ENCODE measurements at places on chromosomes 7 and 10.

GRCh38 chr10:23157239-23157681 lies 34.9 kb upstream of the PTF1A start:
- DNase-seq = no peak

- DNase-seq = no peak
Measured at GRCh38 chr10:86553213-86553612, 31.6 kb upstream of the WAPL start.

DNA sequence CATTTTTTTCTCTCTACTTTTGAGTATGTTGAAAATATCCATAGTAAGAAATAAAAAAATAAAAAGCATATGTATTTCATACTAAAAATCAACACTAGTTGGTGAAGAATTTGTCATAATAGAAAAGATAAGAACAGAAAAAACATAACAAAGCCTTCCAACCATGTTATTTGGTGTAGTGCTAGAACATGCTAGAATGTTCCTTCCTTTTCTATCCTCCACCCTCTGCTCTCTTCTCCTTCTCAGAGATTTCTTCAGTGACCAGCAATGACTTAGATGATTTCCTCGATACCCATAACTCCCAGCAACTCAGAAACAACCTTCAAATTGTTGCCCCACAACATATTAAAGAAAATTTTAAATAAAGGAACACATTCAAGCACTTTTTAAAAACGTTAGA lies 2.6 kb downstream of the ZC3HAV1 start:
- DNase-seq = no peak

- no peak for DNase-seq
Measured at GRCh38 chr10:60517805-60518204, 128.1 kb upstream of the ANK3 start.

DNA sequence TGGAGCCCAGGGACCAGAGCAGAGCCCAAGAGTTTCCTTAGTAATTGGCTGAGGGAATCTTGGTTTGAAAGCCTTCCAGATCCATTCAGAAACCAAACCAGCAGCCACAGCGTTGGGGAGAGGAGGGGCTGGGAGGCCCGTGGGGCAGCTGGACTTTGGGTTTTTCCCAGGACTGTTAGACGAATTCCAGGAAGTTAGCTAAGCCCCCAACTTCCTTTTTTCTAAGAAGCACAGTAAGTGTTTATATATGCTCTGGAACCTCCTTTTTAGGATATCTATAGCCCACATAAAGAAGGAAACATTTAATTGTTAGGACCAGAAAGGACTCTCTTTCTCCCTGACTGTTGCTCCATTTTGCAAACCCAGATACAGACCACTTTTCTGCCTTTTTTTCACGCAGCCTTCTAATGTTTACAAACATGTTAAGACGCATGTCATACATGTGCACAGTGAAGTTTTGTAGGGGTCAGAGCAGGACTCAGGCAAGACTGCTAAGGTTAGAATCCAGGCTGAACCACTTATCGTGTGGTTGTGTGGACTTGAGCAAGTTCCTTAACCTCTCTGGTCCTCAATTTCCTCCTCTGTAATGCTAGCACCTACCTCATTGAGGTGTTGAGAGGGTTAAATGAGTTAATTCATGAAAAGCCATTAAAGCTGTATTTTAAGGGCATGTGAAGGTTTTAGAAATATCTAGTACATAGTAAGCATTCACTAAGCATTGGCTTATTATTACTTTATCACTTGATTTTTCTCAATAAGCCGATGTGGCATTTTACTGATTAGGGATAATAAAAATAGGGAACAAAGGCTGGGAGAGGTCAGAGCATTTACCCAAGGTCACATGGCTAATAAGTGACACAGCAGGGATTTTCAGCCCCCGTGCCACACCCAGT lies 42.4 kb downstream of the TBATA start:
- DNase-seq = peak; percentile 86

DNA sequence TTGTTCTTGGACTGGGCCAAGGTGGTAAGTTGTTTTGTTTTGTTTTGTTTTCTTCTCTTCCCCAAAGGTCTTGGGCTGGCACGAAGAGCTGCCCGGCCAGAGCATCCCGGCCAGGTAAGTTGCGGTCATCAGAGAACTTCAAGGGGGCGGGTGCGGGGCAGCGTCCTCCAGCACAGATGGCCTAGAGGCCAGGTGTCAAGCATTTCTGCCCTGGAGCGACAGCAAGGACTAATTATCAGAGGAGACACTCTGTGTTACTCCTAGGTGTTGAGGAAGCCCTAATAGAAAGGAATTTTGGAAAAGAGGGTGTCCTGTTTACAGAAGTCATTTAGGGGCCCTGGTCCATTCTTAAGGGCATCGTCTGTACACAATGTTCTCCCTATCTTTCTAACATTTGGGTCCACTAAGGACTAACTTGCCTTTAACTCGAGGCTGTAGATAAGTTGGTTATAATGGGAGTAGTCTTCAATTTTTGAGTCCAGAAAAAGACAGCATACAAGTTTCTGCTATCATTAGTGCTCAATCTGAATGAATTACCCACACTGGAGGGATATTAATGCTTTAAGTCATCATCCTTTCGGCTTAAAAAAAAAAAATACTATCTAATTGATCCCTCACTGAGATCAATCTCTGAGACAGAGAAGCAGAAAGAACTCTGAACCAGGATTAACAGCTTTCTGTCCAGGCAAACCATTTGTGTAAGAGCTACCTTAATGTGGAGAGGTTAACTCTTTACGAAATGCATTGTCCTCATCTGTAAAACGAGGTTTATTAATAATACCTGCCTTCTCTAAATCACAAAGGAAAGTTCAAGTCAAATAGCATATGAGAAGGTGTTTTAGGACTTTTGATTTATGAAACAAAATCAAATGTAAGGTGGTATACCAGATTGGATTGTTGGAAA lies 1.5 kb downstream of the ITGB8 start:
- no peak for DNase-seq

DNA sequence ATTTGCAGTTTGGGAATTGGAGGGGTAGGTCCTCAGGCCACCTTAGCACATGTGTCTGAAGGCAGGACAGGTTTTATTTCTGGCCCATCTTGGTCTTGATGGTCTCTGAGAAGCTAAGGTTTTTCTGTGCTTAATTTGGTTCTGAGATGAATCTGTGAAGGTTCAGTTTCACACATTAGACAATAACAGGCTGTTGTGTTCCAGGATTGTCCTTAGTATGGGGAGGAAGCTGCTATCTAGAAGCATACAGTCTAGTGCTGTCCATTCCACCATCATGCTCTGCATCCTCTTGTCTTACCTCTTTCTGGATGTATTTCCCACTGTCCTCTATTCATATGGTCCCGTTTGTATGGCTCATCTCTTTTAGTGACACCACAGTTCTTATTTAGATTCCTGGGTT lies 7.1 kb downstream of the UBE2D1 start:
- DNase-seq = no peak

DNA sequence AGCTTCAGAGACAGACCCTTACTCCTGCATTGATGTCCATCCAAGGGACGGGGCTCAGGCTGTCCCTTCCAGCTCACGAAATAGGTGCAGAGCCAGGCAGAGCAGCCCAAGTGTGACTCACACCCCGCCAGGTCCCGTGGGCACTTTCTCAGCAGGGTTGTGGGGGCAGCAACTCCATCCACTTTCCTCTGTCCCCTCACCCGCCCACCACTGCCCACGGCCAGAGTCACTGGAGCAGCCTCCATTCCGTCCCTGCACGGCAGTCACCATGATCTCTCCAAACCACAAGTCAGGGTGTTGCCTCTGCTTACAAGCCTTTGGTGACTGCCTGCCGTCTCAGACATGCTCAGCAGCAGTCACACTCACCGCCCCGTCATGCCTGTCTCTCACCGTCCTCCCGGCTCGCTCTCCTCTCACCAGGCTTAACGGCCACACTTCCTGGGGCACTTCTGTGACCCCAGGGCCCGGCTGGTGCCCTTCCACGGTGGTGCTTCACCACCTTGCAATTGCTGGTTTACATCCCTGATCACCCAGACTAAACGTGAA lies 39.3 kb downstream of the CALML3 start:
- DNase-seq = no peak

DNA sequence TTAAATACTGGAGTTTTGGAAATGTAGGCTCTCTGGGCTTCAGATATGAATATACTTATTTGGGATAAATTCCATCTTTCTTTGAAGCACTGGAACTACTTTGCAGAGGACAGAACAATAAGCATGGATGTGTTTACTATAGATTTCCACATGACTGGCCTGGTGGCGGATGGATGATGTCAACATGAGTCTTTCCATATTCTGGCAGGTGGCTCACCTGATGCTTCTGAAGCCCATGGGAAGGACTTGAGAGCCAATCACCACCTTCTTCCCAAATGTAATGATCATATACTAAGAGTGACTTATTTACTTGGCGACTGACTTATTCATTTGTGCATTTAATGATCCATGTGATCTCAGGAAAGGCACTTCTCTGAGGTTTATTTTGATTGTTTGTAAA lies 110.5 kb downstream of the FANK1 start:
- no peak for DNase-seq

DNA sequence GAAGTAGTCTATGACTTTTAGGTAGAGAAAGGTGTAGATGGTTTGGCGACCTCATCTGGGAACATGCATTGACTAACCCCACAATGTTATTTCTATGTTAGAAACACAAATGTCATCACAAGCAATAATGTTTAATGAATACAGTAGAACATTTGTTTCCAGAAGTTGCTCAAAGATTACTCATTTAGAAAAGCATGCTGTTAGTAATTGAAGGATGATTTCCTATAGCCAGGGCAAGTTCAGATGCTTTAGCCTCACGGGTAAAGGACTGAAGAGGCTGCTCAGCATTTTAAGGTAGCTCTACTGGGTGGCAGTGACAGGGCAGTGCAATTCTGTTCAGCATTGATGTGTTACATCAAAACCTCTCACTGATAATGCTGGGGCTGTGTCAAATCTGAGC lies 199.3 kb upstream of the FZD1 start:
- peak; percentile 48 for DNase-seq

GRCh38 chr7:155124706-155125105 lies 54.6 kb downstream of the HTR5A start:
- no peak for DNase-seq

- DNase-seq = peak; percentile 40
Measured at GRCh38 chr7:41103331-41103730, 599.6 kb downstream of the INHBA start.

DNA sequence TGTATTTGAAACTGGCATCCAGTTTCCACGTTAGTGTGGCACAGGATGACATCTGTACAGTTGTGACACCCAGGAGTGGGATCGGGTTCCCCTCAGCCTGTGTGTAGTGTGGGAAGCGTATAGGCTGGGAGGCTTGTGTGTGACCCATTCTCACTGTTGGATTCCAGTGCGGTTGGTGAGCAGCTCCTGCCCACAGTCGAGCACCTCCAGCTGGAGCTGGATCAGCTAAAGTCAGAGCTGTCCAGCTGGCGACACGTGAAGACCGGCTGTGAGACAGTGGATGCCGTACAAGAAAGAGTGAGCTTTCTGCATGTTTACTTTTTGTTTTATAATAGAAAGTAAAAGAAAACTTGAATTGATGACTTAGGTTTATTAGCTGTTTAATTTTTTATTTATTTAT lies 18.7 kb upstream of the GET4 start:
- no peak for DNase-seq

GRCh38 chr10:6665847-6666246 lies 85.8 kb upstream of the PRKCQ start:
- no peak for DNase-seq

DNA sequence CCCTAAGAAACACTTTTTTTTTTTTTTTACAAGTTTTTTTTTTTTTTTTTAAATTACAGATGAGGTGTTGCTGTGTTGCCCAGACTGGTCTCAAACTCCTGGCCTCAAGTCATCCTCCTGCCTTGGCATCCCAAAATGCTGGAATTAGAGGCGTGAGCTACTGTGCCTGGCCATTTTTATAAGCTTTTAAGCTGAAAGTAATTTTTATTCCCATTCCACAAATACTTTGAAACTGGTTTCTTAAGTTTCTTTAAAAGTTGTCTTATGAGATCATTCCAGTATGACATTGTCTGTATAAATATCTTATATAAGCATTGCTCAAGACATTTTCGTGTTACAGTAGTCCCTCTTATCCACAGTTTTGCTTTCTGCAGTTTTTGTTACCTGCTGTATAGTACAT lies 61.4 kb upstream of the CYP26C1 start:
- peak; percentile 5 for DNase-seq

- DNase-seq = peak; percentile 21
Measured at GRCh38 chr7:85018498-85018897, 168.4 kb downstream of the SEMA3D start.

GRCh38 chr7:24820730-24821044 lies 63.4 kb upstream of the GSDME start:
- no peak for DNase-seq

DNA sequence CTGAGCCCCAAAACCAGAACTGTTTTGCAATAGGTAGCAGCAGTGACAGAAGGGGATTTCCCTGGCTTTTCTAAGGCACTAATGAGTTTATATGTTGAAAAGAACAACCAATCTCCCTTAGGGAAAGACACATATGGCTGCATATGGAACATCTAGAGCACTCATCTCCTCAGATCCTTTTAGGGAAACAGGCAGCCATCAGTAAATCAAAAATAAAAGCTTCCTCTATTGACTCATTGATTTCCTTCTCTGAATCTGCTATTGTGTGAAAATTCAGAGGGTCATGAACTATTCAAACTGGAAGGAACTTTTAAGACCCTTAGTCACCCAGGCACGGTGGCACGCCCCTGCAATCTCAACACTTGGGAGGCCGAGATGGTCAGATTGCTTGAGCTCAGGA lies 110.9 kb upstream of the NANOS1 start:
- no peak for DNase-seq

- DNase-seq = no peak
Measured at GRCh38 chr10:120480065-120480600, 23.1 kb downstream of the PLPP4 start.

DNA sequence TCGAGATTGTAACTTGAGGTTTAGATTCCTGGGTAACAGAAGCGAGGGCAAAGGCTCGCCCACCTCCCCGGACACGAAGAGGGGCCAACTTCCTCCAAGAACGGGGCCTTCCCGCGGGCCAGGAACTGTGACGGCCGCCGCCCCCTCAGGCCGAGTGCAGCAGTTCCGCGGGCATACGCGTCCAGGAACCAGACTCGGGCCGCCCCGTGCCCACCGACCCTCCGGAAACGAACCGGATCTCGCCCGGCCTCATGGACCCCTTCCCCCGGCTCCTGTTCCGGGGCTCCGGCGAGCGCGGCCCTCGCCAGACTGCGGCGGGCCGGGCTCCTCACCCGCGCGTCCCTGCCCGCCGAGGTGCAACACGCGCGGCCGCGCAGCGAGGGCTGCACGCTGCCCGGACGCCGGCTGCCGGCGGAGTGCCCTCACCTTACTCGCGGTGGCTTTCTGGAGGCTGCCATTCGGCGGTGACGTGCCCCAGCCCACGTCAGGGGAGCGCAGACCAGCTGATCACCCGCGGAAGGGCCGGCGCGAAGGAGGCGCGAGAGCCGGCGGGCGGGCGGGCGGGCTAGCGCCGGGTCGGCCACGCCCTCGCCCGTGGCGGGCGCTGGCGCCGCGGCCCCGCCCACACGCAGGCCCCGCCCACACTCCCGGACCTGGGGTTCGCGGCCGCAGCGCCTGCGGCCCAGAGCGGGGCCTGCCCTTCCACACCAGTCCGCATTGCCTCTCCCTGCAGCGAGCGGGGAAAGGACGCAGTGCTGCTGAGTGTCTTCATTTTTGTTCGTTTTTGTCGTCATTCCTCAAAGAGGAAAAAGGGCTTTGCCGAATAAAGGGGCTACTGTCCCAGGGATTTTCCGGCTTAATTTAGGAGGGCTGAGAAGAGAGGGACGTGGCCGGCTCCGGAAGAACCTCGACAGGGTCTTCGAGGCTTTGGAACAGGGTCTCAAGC lies at the start of gene XPNPEP1:
TSS of gene XPNPEP1 (minus strand) at position 536 of the 946 bp plus-strand sequence. CDS start at position 458, 78 bp downstream.
- DNase-seq = peak; percentile 87
